ENCODE measurements at places on chromosomes 2 and 18. TPM values are rescaled to one million over a fixed set of nuclear protein-coding genes. Genes with fewer than 3 reads are reported as not detected.

The CCBE1 gene
- 1.8 TPM for total RNA-seq

The RIT2 gene
- not detected for total RNA-seq

The CCNYL1 gene
- 29.8 TPM for total RNA-seq

The CFC1 gene
- total RNA-seq: not detected

The PROM2 gene
- 3.5 TPM for total RNA-seq

The MLPH gene
- 7.4 TPM for total RNA-seq

The MAP3K20 gene
- total RNA-seq: 45.9 TPM

The ELP2 gene
- 59.0 TPM for total RNA-seq

The SCG2 gene
- 4.9 TPM for total RNA-seq

The VIL1 gene
- 3.6 TPM for total RNA-seq

The POTEI gene
- not detected for total RNA-seq

The KHK gene
- 1.5 TPM for total RNA-seq

The RAB11FIP5 gene
- total RNA-seq: 62.4 TPM

The PSTPIP2 gene
- 11.9 TPM for total RNA-seq

The STARD6 gene
- not detected for total RNA-seq

The MYO7B gene
- 0.14 TPM for total RNA-seq

The C18orf54 gene
- total RNA-seq: 1.6 TPM

The FNDC4 gene
- 37.1 TPM for total RNA-seq

The ACTR1B gene
- 80.3 TPM for total RNA-seq

The TEX44 gene
- not detected for total RNA-seq

The NOL4 gene
- total RNA-seq: not detected

The ARHGAP28 gene
- 1.8 TPM for total RNA-seq

The LCT gene
- not detected for total RNA-seq

The CELF4 gene
- total RNA-seq: not detected

The TCF4 gene
- 178 TPM for total RNA-seq

The COLEC11 gene
- 9.4 TPM for total RNA-seq

The PDK1 gene
- total RNA-seq: 15.7 TPM

The SLC8A1 gene
- total RNA-seq: 31.2 TPM

The MBOAT2 gene
- 16.8 TPM for total RNA-seq

The ANKRD29 gene
- 5.6 TPM for total RNA-seq

The LBH gene
- 121 TPM for total RNA-seq

The FIGN gene
- total RNA-seq: 21.2 TPM

The ALLC gene
- not detected for total RNA-seq

The EPB41L3 gene
- 37.4 TPM for total RNA-seq

The MATN3 gene
- total RNA-seq: 1.3 TPM

The RNF125 gene
- total RNA-seq: 4.6 TPM

The ALK gene
- total RNA-seq: 2.0 TPM

The AQP12B gene
- total RNA-seq: not detected

Data from thoracic aorta (tissue), 2 donors.